Lower lobe of right lung (tissue), 2 donors: ENCODE measurements at places on chromosomes 16 and 17. TPM values are rescaled to one million over a fixed set of nuclear protein-coding genes. Genes with fewer than 3 reads are reported as not detected.

- no peak overlapping the region for H3K27ac ChIP-seq
- H3K4me3 ChIP-seq, result no peak overlapping the region
Measured at GRCh38 chr16:404971-405486, 3.3 kb downstream of the DECR2 start.

- peak overlapping the region; percentile 62 for H3K27ac ChIP-seq
- peak; percentile 66 for DNase-seq
- no peak overlapping the region for H3K4me3 ChIP-seq
Measured at GRCh38 chr17:63834431-63835166, 7.1 kb upstream of the FTSJ3 start.

DNA sequence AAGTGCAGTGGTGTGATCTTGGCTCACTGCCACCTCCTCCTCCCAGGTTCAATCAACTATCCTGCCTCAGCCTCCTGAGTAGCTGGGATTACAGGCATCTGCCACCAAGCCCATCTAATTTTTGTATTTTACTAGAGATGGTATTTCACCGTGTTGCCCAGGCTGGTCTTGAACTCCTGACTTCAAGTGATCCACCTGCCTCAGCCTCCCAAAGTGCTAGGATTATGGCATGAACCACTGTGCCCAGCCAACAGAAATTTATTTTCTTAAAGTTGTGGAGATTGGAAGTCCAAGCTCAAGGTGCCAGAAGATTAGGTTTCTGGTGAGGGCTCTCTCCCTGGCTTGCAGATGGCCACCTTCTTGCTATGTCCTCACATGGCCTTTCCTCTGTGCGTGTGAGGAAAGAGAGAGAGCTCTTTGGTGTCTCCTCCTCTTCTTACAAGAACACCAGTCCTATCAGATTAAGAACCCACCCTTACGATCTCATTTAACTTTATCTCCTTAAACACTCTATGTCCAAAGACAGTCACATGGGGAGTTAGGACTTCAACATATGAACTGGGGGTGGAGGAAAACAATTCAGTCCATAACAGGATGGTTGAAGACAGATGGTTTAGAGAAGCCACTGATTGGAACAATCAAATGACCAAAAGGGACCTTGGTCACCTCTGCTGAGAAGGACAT, 31.8 kb downstream of the C16orf82 start:
- no peak for DNase-seq
- H3K27me3 ChIP-seq, result no peaks in the 10 kb centered on the region
- no peak overlapping the region for H3K4me3 ChIP-seq
- H3K4me1 ChIP-seq, result no peaks in the 10 kb centered on the region

DNA sequence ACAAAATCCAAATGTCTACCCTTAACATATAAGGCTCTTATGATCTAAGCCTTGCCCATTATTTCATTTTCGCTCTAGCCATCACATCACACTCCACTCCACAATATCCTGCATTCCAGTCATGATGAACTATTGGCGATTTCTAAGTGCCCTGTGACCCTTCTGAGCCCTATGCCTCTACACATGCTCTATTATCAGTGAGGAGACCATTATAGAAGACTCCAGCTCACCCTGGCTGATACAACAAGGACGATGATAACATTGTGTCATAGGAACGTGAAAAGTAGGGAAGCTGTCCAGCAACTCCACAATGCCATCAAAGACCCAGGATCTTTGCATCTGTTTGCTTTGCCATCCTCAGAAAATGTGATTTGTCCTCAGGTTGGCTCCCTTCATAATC, 29.6 kb upstream of the GNAO1 start:
- no peaks in the 10 kb centered on the region for H3K4me1 ChIP-seq
- DNase-seq, result no peak
- no peak overlapping the region for H3K27ac ChIP-seq

GRCh38 chr16:86961171-86961601, 356.0 kb downstream of the C16orf95 start:
- peaks cover 41% of the 10 kb centered on the region for H3K27me3 ChIP-seq
- no peak for DNase-seq
- H3K4me1 ChIP-seq, result no peaks in the 10 kb centered on the region
- H3K4me3 ChIP-seq, result no peak overlapping the region

- H3K27me3 ChIP-seq, result peaks cover 28% of the 10 kb centered on the region
- H3K27ac ChIP-seq, result no peak overlapping the region
- no peak overlapping the region for H3K4me3 ChIP-seq
- no peak for DNase-seq
Measured at GRCh38 chr17:48510761-48511604, 19.8 kb downstream of the HOXB1 start.

- H3K4me3 ChIP-seq, result no peak overlapping the region
- H3K4me1 ChIP-seq, result no peaks in the 10 kb centered on the region
- no peak for DNase-seq
Measured at GRCh38 chr16:56710181-56710737, 19.7 kb upstream of the NUP93 start.

The FMNL1 gene
- total RNA-seq, result 87.0 TPM

The SPIRE2 gene
- total RNA-seq, result 15.8 TPM

The SLC5A2 gene
- total RNA-seq, result 2.0 TPM

The CA4 gene
- 72.8 TPM for total RNA-seq
